ENCODE measurements at places on chromosomes 7 and 10. TPM values are rescaled to one million over a fixed set of nuclear protein-coding genes. Genes with fewer than 3 reads are reported as not detected.
A peak's percentile ranks its signal among the peaks of the same experiment; 100 is the strongest.

Gene HMX2
- total RNA-seq: not detected

Gene FOXI2
- total RNA-seq: not detected

Gene SMARCD3
- total RNA-seq: 0.29 TPM

Gene FBXL13
- 4.0 TPM for total RNA-seq

Gene RAB18
- 56.5 TPM for total RNA-seq

Gene PILRA
- total RNA-seq: 9.8 TPM

Gene CNPY1
- not detected for total RNA-seq

Gene DUSP5
- 10.8 TPM for total RNA-seq

DNA sequence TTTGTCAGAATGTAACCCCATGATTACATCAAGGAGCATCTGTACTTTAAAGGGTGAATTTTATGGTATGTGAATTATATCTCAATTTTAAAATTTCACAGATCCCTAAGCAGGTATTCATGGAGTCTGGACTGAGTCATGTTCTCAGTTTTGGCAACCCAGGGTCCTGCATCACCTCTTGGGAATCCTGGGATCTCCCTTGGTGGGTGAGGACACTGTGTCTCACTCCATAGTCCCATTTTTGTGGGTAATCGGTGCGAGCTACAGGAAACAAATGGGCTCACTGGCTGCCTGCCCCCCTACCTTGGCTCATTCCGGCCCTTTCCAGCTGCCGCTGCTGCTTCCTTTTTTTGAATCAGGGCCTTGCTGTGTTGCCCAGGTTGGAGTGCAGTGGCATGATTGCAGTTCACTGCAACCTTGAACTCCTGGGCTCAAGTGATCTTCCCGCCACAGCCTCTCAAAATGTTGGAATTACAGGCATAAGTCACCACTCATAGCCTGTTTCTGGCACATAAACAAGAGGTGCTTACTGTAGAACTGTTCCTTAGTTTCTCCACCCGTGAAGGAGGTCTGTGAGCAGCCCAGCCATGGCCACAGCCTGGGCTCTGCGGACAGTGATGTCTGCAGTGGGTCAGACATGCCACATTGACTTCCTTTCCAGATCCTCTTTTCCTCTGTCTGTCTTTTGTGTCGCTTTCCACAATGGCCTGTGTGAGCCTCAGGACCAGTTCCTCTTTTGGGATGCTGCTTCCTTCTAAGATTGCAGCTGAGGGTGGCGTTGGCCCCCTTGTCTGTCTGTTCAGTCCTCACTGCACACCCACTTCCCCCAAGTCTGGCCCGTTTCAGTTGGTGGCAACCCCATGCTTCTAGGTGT, 14.5 kb downstream of the PALD1 start:
- DNase-seq: peak; percentile 83

DNA sequence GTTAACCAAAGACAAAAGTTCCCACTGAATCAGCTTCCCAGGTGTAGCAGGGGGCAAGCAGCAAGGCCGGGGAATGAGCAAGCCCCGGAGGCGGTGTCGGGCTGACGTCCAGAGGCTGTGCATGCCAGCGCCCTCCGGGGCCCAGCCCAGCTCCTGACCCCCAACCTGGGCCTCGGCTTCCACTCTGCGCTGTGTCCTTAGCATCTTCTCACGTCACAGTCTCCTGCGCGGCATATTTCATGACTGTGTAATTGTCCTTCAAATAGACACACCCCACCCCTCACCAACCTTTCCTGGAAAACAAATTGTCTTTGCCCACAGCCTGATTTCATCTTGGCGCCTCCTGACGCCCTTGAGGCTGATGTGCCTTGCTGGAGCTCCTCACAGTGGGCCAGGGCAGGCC, 133.5 kb downstream of the RGS10 start:
- no peak for DNase-seq

DNA sequence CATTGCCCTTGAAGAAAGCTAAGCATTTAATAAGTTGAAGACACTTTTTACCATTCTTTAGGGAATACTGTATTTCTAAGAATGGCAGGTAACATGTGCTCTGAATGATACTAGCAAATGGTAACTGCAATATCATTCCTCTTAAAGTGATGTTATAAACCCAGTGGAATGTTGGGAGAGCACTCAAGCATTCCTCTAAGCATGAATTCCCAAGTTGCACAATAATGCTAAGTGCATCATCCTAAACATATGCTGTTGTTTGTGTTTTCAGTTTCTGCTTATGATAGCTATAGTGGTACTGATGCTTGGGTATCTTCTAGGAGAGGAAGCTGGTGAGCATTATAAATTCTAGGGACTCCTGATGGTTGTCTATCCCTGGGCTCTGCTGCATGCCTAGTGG, 673.9 kb downstream of the PHTF2 start:
- DNase-seq: no peak

Data from B cell (primary cell).